Fibroblast of the aortic adventitia (primary cell): ENCODE measurements at places on chromosomes 2 and 18. TPM values are rescaled to one million over a fixed set of nuclear protein-coding genes. Genes with fewer than 3 reads are reported as not detected.

TMEM185B gene
- total RNA-seq = 29.6 and 41.7 TPM in 2 replicates

- no peak for DNase-seq
Measured at GRCh38 chr2:24659862-24660261, 133.3 kb downstream of the PTRHD1 start.

DNA sequence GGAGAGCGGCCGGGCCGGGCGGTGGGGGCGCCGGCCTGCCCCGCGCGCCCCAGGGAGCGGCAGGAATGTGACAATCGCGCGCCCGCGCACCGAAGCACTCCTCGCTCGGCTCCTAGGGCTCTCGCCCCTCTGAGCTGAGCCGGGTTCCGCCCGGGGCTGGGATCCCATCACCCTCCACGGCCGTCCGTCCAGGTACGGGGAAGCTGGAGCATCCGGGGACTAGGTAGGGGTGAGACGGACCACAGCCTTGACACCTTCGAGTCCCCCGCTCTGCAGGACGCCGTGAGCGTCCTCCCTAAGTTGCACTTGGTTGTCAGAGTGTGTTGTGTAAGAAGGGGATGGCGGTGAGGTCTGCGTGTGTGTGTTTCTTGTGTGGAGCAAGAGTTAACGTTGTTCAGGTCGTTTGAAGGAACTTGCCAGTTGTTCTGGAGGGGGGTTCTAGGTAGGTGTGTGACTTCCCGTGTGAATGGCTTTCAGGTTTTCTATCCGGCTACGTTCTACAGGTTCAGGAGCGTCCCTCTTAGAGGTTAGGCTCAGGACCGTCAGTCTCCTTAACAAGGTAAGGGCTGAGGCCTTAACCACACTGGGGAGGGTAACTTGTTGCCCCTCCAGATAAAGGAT is 393 bp downstream of the IL1R1 start:
- DNase-seq = peak; percentile 67

DNA sequence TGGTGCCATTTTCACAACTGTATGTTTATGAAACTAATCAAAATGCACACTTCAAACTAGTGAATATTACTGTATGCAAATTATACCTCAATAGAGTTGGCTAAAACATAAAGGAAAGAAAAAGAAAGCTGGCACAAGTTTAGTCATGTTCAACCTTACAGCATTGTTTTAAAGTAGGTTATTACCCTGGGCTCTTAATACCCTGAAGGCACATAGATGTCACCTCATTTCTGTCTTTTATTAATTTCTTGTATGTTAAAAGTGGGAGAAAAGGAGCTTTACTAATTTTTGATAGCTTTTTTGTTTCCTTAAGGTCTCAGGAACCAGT is 32.7 kb downstream of the TMEM131 start:
- no peak for DNase-seq

- no peak for DNase-seq
Measured at GRCh38 chr2:112693596-112693995, 27.2 kb upstream of the NT5DC4 start.

ALPG gene
- not detected in 2 replicates for total RNA-seq

CLEC4F gene
- total RNA-seq = not detected in 2 replicates

EIPR1 gene
- total RNA-seq = 23.3 and 36.1 TPM in 2 replicates

LRP2 gene
- total RNA-seq = 0.41 TPM in 1 of 2 replicates, not detected in the other

DUSP2 gene
- 0.36 and 1.4 TPM in 2 replicates for total RNA-seq

HTR2B gene
- total RNA-seq = 17.4 and 33.0 TPM in 2 replicates

GRCh38 chr2:73020657-73021370 is 50.7 kb downstream of the SFXN5 start:
- DNase-seq = peak; percentile 80

DNA sequence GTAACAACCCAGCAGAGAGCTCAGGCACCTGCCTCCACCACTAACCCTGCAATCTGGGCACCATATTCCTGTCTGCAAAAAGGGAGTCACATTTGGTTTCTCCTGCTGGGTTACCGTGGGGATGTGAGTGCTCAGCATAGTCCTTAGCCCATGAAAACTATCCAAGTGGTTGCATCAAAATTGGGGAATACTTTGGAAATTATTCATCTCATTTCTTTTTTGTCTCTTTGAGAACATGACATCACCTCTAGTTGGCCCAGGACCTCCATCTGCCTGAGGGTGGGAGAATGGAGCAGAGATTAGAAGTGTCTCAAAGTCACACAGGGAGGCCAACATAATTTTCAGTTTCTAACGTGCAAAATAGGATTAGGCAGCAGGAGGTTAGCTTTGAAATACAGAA is 19.3 kb upstream of the SPP2 start:
- peak; percentile 47 for DNase-seq

ACADL gene
- total RNA-seq = 0.63 and 4.5 TPM in 2 replicates
